ENCODE measurements at places on chromosomes 12 and 14.
A peak's percentile ranks its signal among the peaks of the same experiment; 100 is the strongest.

DNA sequence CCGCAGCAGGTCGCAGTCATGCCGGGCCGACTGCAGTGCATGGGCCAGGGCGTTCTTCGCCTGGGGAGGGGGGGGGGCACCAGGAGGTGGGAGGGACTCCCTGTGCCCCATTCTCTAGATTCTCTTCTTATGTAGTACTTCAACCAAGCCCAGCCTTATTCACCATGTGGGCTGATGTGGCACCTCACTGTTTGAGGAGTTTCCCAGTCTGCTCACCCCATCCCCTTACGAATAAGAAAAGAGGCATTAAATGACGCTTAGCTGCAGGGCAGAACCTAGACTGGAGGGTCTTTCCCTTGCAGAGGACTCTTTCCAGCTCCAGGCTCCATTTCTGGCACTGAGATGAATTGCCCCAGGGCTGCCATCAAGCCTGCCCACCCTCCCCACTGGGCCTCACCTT, 12.2 kb downstream of the CMTM5 start:
- DNase-seq: no peak

- no peak for DNase-seq
These were observed 9.4 kb upstream of the NT5DC3 start for GRCh38 chr12:103850429-103850828.

DNA sequence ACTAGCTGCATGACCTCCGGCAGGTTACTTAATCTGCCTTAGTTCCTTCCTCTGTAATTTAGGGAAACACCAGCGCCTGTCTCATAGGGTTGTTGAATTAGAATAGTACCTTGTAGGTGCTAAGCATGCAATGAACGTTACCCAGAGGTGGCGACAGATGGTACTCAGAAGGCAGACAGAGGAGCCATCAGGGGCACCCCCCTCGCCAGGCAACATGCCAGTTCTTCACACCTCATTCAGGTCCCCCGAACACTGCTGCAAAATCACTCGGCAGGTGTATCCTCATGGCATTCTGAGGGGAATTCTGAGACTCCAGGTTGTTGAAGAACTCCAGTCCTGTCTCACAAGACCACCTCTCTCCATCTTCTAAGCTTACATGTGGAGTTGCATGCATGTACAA, 10.1 kb downstream of the ISM2 start:
- no peak for DNase-seq

DNA sequence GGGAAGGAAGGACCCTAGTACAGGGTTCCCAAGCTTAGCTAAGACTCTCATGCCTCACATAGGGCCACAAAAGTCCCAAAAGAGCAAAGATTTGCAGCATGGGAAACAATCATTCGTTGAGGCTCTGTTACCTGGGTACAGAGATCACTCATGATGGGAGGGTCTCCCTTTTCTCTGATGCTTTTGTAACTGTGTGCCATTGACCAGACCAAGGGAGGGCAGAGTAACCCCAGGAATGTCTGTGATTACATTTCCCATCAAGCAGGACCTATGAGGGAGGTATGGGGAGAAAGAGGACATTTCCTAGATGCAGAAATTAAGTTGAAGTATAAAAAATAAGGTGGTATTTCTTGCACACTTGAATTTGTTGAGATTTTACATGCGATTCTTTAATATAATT, 16.4 kb upstream of the DLGAP5 start:
- DNase-seq: no peak

GRCh38 chr14:75545907-75546306, 23.6 kb downstream of the BATF start:
- no peak for DNase-seq

GRCh38 chr14:105290621-105291346, 10.0 kb downstream of the BRF1 start:
- no peak for DNase-seq

- no peak for DNase-seq
These were observed 59.0 kb downstream of the NTN4 start for GRCh38 chr12:95731519-95731958.

DNA sequence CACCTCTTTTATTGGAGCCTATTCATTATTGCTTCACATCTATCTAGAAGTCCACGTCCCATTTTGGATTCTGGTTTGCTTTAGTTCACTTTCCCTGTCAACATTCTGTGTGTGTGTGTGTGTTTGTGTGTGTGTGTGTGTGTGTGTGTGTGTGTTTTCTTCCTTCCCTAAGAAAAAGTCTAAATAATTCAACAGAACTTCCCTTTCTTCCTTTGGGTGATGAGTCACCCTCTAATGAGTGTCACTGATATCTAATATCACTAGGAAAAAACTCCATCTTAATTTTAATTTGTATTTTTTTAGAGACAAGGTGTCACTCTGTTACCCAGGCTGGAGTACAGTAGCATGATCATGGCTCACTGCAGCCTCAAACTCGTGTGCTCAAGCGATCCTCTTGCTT, 234.2 kb downstream of the TTC8 start:
- DNase-seq: no peak

DNA sequence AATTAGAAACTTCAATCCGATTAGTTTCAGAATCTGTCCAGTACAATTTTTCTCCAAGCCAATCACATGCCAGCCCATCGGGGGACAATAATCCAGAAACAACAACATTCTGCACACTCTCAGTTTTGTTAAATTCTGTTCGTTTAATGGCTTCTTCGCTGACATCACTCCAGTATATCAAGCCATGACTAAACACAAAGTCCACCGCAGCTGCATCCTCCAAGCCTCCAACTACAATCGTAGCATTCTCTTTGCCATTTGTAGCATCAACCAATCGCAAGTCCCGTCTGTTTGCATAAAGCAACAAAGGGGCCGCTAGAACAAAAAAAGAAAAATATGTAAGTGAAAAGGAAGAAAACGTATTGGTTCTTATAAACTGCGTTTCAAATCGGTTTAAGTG, 22.5 kb downstream of the LRP6 start:
- DNase-seq: no peak

DNA sequence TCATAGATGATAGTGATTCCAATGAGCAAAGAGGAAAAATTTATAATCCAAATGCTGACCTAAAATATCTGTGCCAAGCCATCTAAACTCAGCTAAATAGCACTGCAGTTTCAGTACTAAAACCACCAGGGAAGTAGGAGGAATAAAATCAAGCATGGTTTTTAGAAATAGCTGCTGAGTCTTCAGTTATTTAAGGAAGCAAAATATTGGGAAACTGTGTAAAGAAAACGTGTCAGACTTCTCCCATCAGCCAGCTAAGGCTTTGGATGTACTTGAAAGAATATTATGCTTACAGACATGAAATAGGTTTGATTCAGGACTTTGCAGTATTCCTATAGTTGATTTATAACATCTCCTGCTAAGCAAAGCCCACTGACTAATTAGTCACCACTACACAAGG, 24.7 kb downstream of the CLEC2D start:
- DNase-seq: no peak

- DNase-seq: no peak
These were observed 4.5 kb downstream of the AJUBA start for GRCh38 chr14:22977684-22978486.

GRCh38 chr14:102795060-102795925, 18.0 kb downstream of the TRAF3 start:
- DNase-seq: peak; percentile 80

GRCh38 chr14:66041582-66041981, 444.6 kb upstream of the CCDC196 start:
- no peak for DNase-seq

- DNase-seq: no peak
These were observed 27.0 kb upstream of the PLEK2 start for GRCh38 chr14:67438969-67439368.

DNA sequence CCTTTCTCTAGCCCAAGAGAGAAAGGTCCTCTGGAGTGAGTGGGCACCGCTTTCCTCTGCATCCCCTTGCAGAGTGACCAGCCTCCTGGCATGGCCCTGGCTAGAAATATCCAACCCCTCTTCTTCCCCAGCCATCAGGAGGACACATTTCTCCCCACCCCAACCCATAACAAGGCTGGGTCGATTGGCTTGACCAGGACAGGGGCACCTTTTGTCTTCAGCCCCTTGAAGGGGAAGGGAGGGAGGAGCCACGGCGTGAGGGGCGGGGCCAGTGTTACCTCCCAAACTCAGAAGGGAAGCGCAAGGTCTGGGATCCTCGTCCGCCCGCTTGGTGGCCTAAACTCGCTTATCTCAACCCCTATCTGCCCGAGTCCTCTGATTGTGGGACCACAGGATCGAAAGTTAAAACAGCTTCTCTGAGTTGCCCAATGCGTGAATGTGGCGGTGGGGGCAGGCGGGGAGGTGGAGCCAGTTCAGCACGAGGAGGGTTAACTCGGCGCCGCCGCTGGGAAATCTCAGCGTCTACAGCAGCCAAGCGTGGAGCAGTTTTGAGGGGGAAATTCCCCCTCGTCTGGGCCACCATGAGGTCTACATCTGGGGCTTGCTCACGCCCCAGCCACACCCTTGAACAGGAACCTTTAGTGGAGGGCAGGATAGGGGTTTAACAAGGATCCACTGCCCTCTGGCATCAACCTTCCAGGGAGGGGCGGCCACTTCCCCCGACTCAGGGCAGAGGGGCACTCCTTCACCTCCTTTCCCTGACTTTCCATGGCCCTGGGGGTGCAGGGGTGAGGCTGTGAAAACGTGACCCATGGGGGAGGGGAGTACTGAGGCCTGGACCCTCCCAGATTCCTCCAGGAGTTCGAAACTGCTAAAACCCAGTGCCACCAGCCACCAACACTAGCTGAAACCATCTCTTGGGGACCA, 795 bp downstream of the STAT6 start:
- peak; percentile 30 for DNase-seq

GRCh38 chr14:51652168-51653078, 713 bp downstream of the FRMD6 start:
- no peak for DNase-seq

- no peak for DNase-seq
These were observed 338.0 kb upstream of the RPL10L start for GRCh38 chr14:46989566-46989965.

GRCh38 chr12:115504306-115505290, 772.9 kb downstream of the MED13L start:
- DNase-seq: no peak

GRCh38 chr12:72295744-72296143, 23.6 kb downstream of the TRHDE start:
- no peak for DNase-seq

Data from NCI-H774 (cell line).